ENCODE measurements at places on chromosomes 11 and 22.

DNA sequence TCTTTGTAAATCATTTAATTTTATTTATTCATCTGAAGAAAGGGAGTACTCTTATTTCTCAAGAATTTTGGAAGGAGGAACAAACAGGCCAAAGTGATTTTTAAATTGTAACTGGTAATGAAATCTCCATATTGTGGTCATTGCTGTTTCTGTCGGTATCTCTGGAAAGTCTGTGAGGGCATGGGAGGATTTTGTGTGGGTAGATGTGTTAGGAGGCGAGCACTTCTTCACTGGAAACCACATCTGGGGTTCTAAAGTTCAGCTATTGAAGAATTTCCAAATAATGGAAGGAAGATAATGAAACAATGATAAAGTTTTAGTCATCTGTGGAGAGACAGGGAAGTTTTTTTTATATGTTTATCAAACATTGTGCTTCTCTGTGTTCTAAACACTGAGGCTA lies 6.6 kb downstream of the TRIM34 start:
- DNase-seq, result no peak

DNA sequence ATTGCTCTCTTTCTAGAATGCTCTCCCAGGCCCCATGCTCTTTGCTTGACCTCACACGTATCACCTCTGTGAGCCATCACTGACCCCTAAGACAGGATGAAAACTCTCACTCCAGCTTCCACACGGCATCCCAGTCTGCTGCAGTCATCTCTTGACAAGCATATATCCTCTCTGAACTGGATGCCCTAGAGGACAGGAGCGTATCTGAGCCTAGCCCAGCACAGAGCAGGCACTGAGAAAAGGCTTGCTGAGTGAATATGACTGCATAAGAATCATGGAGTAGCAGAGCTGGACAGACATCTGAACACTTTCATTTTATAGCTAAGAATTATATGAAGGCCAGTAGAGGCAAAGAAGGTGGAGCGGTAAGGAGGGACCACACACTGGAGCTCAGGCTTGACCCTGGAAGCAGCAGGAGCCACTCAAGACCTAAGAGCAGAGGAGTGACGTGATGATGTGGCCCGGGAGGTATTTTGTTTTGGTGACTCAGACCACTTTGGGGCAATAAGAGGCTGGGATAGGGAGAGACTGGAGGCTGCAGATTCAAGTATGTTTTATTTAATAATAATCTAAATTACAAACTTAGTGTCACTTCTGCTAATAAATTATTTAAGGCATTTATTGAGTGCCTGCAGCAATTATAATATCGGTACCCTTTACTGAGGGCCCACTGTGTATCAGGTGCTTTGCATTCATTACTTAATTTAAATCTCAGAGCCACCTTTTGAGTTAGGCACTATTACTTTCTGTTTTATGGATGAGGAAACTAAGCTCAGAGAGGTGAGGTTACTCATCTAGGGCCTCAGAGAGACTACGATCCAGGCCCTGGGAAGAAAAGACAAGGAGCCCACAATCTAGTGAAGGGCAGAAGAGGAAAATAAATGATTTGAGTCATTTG lies 42.6 kb downstream of the MAP6 start:
- no peak for DNase-seq

GRCh38 chr11:71936825-71937224 lies 8.0 kb downstream of the RNF121 start:
- DNase-seq, result no peak

DNA sequence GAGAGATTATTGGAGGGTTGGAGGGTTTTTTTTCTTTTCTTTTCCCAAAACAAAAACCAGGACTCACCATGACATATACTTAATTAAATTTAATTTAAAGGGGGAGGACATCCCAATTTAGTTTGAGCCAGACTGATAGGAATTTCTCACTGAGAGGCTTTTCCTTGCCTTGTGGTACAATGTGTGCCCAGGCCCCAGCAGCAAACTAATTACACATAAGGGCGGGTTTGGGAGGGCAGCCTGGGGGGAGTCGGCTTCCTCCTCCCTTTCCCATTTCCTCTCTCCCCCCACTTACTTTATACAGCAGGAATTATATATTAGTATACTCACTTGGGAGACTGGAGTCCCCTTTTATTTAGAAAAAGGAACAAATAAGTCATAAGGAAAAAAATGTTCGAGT lies 2.9 kb downstream of the TEAD1 start:
- DNase-seq, result no peak

DNA sequence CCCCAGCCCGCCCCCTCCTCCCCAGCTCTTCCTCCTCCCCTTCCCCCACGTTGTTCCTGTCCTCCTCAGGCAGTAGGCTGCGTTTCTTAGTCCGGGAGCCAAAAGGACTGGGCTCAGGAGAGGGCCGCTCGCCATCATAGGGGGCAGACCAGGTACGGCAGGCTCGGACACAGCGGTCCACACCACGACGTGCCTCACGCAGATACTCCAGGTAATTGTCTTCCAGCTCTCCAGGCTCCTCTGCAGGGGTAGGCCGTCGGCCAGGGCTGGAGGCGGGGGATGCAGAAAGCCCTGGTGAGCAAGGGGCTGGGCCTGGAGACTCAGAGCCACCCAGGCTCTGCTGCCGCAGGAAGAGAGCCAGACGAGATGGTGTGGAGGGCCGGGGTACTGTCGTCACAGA lies 12.4 kb downstream of the C11orf42 start:
- DNase-seq, result no peak

DNA sequence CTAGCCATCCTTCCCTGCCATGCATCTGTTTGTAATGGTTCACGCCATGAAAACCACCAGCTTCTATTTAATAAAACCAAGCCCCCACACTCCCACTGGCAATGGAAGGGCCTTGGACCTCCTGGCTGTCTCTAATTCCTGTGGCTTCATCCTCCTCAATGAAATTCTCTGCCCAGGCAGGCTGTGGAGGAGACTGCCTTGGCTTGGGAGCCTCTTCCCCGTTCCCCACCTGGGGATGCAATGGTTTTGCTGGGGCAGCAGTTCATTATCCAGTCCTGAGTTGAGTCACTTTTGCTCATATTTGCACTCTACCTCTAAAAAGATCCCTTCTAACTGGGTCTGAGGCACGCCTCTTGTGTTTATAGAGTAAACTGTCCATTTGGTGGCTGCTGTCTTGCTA lies 515.8 kb downstream of the NTM start:
- DNase-seq, result no peak

GRCh38 chr11:61851113-61851899 lies 23.2 kb downstream of the FADS2 start:
- DNase-seq, result no peak

DNA sequence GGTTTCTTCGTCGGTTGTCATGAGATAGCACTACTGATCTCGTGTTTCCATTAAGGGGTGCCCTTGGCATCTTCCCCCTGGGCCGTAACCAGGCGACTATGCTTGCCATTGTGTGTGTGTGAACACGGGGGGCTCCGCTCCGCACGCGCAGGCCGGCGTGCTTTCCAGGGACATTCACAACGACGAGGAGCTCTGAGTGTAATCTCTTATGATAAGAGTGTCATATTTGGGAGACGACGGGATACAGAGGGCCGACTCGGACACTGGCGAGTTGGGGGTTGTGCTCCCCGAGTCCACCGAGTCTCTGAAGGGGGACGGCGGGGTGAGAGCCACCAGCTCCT lies 170.9 kb upstream of the CTSC start:
- DNase-seq, result no peak

GRCh38 chr11:113885897-113886296 lies 10.5 kb upstream of the USP28 start:
- DNase-seq, result no peak

- no peak for DNase-seq
Measured at GRCh38 chr11:32706985-32707741, 87.3 kb downstream of the CCDC73 start.

DNA sequence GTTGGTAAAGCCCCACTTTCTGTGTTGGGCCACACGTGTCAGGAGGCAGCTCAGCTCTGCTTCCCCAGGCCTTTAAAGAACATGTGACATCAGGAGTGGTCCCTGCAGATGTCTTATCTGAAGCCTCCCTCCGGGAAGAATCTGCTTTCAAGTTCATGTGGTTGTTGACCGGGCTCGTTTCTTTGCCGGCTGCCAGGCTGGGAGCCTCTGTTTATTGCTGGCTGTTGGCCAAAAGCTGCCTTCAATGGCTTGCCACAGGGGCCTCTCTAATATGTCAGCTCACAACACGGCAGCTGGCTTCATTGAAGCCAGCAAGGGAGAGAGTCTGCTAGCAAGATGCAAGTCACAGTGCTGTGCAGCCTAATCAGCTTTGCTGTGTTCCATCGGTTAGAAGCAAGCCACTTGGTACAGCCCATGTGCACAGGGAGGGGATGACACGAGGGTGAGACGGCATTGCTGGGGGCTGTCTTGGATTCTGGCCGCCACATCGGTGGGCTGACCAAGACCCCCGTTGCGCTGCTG lies 14.6 kb downstream of the MRGPRF start:
- DNase-seq, result peak; percentile 89

- DNase-seq, result no peak
Measured at GRCh38 chr11:123587044-123587443, 67.4 kb downstream of the SCN3B start.

DNA sequence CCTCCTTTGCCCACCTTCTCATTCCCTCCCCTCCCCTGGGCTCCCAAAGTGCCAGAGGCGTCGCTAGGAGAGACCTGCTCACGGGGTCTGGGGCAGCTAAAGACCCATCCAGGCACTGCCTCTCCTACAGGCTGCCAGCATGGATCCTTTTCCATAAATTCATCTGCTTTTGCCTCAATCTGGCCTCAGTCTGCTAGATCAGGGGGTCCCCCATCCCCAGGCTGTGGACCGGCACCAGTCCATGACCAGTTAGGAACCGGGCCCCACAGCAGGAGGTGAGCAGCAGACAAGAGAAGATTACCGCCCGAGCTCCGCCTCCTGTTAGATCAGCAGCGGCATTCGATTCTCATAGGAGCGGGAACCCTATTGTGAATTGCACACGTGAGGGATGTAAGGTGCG lies 12.3 kb downstream of the LTO1 start:
- DNase-seq, result no peak

DNA sequence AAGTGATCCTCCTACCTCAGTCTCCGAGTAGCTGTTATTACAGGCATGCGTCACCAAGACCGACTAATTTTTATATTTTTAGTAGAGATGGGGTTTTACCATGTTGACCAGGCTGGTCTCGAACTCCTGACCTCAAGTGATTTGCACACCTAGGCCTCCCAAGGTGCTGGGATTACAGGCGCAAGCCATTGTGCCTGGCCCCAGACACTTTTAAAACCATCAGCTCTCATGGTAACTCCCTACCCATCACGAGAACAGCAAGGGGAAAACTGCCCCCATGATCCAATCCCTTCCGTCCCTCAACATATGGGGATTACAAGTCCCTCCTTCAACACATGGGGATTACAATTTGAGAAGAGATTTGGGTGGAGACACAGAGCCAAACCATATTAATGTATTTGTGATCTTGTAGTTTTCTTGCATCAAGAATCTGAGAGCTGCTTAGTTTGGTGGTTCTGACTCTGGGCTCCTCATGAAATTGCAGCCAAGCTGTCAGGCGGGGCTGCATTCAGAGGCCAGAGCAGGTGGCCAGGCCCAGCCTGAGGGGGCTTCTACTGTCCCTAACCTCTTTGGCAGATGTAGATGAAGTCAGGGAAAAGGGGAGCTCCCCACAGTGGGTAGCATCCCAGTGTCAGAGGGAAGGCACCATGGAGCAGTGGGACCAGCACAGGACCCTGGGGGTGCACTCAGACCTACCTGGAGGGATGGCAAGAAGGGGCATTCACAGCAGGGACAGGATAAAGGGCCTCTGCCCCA lies 31.2 kb upstream of the PRAME start:
- no peak for DNase-seq

- DNase-seq, result no peak
Measured at GRCh38 chr11:12045914-12046635, 37.6 kb upstream of the DKK3 start.
